ENCODE measurements at places on chromosomes 5 and 9.

- DNase-seq = no peak
Measured at GRCh38 chr9:130041648-130042405, 1.2 kb downstream of the FNBP1 start.

DNA sequence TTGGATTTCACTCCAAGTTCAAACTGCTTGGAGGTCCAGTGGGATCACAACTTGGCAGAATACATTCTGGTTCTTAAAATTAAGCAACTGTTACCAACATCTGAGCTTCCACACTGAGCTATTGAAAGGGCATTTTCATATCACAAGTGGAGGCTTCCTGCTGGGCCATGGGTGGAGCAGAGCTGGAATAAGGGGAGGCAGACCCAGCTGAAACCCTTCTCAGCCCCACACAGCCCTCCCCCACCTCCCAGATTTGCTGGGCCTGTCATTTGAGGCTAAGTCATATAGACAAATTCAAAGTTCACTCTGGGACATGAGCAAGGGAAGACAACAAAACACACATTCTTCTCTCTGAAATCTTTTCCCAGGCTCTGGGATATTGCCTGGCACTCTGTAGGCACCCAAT, 79.9 kb downstream of the ACTL7B start:
- DNase-seq = no peak

DNA sequence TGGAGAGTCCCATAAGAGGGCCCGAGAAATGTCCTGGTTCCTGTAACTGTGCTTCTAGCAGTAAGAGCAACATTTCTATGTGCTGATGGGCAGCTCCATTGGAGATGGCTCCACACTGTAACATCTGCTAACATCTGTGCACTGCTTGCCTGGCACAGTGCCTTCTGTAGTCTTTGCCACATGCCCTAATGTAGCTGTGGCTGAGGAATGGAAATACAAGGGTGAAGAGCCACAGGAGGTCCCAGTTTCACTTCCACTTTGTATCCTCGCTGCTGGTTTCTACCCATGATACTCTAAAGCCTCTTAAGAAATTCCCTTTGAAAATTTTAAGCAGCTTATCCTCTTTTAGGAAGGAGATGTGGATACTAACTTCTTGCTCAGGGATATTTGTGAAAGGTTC, 97.4 kb downstream of the HOMER1 start:
- DNase-seq = no peak

- no peak for DNase-seq
Measured at GRCh38 chr5:132498152-132498551, 7.6 kb upstream of the IRF1 start.

- DNase-seq = no peak
Measured at GRCh38 chr9:4964540-4964939, 20.5 kb upstream of the JAK2 start.

DNA sequence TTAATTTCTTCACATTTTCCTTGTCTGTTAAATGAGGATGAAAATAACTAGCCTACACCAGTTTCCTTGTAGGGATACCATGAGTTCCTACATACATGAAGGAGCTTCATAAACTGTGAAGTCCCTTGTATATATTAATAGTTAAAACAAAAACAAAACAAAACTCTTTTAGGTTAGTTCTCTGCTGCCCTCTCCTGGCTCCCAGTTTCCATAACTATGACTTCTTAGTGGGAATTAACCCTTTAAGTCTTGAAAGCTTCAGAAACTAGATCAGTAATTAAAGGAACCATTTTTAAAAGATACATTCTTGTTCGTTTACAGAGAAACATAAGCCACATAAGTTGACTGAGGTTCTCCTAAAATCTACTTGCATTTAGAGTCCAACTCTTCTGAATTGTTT, 500.0 kb upstream of the C9orf72 start:
- no peak for DNase-seq

All from stimulated activated CD8-positive, alpha-beta memory T cell treated with anti-CD3 and anti-CD28 coated beads, Interleukin-12 subunit alpha, Interleukin-12 subunit beta, amount 100 ng/mL, for 1 hour (primary cell).